Fibroblast of pulmonary artery (primary cell): ENCODE measurements at places on chromosomes 5 and 9.
A peak's percentile ranks its signal among the peaks of the same experiment; 100 is the strongest.

GRCh38 chr5:147554261-147554817, 44.5 kb upstream of the DPYSL3 start:
- DNase-seq = peak; percentile 90

DNA sequence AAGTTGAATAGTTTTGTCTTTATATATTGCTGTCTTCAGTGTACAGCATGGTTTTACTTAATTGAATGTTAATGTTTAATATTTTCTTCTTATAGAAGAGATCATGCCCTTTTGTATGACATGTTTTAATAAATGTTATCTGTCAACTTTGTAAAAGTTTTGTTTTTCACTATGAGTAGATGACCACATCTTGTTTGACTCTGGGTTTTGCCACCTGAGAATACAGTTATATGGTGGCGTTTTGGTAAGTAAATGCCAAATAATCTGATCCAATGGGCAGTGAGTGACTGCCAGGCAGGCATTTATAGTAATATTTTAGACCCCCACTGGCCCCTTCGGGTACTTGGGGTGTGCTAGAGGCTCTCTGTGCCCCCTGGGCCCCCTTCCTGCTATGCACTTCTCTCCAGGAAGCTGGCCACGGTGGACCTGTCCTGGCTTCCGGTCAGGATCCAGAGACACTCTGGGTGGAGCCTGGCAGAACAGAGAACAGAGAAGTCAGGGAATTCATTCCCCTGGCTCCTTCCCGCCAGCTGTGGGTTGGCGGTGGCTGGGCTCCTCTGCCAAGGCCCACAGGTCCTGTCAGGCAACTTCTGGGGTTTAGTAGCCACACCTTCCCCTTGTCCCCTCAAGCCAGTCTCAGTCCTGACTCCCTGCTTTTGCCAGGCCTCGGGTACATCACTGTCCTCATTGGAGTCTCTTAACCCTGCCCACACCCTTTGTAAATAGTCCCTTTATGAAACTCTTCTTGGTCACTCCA, 22.2 kb upstream of the ZBTB34 start:
- no peak for DNase-seq

DNA sequence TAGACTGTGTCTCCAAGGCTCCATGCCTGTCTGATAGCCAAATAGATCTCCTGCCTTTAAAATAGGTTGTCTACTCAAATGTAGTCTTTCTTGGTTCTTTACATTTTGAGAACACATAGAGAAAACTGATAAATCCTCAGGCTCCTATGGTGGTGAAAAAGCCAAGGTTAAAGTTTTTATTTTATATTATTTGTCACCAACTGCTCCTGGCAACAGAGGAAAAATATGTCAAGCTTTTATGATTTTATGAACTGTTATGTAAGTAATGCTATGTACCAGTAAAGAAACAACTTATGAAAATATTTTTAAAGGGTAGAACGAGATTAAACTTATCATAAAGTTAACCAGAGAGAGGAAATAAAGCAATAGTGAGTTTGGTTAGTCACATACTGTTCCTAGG, 222.8 kb downstream of the NR2F1-AS1 start:
- DNase-seq = peak; percentile 45

DNA sequence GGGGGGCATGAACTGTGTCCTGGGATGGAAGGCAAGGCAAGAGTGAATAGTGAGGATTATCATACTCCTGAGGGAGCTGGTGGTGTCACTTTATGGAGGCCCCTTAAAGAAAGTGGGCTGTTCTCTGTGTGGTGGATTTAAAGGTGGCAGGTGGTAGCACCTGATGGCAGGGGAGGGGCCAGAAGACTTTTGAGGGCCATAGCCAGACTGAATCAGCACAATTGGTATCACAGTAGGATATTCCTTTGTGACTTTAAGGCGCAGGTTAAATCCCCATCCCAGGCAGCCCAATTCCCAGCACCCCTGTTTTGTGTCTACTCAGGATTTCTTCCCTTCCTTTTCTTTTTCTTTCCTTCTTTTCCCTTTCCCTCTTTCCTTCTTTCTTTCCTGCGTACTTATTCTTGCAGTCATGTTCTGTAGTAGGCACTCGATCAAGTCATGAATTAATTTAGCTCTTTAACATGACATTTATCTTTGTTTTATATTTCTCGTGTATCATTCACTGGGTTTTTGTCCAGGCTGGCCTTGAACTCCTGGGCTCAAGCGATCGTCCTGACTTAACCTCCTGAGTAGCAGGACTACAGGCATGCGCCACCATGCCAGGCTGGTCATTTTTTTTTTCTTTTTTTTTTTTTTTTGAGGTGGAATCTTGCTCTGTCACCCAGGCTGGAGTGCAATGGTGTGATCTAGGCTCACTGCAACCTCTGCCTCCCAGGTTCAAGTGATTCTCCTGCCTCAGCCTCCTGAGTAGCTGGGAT, 11.0 kb upstream of the PCBD2 start:
- no peak for DNase-seq

- no peak for DNase-seq
Measured at GRCh38 chr9:93013856-93014582, 44.5 kb upstream of the SUSD3 start.

GRCh38 chr9:124442826-124443225, 7.4 kb upstream of the ADGRD2 start:
- no peak for DNase-seq

GRCh38 chr5:126745259-126745992, 31.5 kb upstream of the LMNB1 start:
- no peak for DNase-seq

- peak; percentile 73 for DNase-seq
Measured at GRCh38 chr5:98110282-98110691, 663.2 kb upstream of the RGMB start.

DNA sequence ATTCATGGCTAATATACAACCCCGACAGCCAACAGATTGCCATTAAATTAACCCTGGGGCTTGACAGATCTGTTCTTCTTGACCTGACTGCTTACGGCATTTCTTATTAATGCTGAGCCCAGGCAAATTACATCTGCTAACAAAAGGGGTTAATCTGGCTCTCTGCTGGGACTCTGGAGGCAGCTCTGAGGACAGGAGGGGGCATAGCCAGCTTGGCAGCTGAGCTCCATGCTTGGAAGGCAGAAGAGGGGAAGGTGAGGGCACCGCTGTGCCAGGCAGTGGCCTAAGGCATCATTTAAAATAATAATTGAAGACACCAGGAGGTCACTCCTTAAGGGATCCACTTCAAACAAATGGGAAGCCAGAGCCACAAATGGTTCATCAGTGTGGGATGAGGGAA, 126.0 kb upstream of the GPR151 start:
- no peak for DNase-seq

DNA sequence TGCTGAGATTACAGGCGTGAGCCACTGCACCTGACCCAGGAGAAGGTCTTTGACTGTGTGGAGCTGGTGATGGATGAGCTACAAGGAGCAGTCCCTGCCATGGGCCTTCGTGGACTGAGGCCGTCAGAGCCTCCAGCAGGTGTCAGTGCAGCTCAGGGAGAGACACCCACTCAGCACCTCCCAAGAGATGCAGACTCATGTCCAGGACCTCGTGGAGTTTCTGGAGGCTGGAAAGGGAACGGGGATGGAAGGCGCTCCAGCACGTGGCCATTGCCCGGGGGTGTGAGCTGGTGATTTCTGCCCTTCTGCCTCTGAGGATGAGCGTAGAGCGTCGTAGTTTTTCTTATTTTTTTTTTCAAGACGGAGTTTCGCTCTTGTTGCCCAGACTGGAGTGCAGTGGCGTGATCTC, 9.5 kb downstream of the TOR4A start:
- DNase-seq = peak; percentile 77

GRCh38 chr5:112921026-112921832, 798 bp downstream of the REEP5 start:
- DNase-seq = peak; percentile 72

GRCh38 chr9:133004091-133004998, 25.9 kb downstream of the GFI1B start:
- DNase-seq = no peak

DNA sequence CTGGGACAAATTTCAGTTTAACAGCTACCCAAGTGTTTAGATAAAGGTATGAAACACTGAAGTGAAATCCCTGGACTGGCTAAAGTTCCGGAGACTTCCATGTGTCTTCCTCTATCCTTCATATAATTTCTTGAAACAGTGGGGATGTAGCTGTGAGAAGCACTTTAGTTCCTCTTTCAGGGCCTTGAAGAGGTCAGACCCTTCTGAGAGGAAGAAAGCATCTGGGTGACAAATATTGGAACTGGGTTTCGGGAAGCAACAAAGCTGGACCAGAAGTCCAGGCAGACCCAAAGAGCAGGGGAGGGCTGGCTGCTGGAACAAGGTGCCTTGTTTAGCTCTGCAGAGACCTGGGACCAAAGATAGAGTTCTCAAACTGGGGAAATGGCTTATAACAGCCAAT, 75.4 kb upstream of the ZFAND5 start:
- no peak for DNase-seq

DNA sequence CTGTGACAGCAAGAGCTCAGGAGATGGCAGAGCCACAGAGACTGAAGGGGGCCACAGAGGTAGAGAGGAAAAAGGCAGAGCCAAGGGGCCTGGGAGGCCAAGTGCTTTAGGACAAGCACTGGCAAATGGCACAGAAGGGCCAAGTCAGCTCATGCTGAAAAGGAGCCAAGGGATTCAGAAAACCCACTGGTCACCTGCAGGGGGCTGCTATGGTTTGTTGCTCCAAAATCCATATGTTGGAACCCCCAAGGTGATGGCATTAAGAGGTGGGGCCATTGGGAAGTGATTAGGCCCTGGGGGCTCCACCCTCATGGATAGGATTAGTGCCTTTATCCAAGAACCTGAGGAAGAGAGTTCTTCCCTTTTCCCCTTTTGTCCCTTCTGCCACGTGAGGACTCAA, 165.4 kb downstream of the ARSB start:
- no peak for DNase-seq

DNA sequence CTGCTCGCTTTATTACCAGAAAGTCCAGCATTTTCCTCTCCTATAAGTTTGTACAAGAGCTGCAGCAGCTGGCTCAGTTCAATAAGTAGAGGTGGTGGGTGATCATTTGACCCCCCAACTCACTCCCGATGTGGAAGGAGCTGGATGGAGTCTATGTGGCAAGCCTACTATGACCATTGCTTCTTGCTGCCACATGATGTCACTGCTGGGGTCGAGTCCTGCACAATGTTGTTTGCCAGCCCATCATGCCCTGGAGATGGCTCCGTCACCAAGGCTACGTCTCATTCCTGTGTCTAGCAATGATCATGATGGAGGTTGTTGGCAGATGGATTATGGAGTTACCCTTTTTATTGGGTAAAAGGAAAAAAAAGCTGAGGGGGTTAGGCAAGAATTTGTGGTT, 266.3 kb downstream of the PSAT1 start:
- DNase-seq = no peak

GRCh38 chr5:5644249-5644648, 221.8 kb downstream of the ICE1 start:
- no peak for DNase-seq

DNA sequence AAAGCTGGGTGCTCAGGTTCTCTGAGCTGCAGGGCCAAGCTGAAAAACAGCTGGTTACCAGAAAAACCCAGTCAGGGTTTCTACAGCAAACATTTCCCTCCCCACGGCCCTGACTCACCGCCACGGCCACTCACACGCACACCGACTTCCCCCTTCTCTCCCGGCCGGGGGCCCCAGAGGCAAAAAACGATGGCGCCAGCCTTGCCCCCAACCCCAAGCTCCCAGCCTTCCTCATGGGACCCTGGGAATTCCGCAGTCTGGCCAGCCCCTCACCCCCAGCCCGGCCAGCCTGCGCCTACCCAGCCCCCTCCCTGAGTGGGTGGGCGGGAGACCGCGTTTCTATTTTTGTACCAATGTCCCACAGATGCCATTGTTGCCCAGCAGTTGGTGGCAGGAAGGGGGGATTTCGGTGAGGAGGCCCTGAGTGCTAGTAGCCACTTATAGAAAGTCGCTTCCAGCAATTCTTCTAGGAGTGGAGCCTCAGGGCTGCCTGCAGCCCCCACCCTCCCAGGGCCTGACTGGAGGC, 18.4 kb downstream of the ENG start:
- peak; percentile 76 for DNase-seq

- peak; percentile 100 for DNase-seq
Measured at GRCh38 chr5:93359296-93359959, 221.6 kb downstream of the NR2F1-AS1 start.

- no peak for DNase-seq
Measured at GRCh38 chr5:170693701-170694100, 89.8 kb upstream of the GABRP start.

DNA sequence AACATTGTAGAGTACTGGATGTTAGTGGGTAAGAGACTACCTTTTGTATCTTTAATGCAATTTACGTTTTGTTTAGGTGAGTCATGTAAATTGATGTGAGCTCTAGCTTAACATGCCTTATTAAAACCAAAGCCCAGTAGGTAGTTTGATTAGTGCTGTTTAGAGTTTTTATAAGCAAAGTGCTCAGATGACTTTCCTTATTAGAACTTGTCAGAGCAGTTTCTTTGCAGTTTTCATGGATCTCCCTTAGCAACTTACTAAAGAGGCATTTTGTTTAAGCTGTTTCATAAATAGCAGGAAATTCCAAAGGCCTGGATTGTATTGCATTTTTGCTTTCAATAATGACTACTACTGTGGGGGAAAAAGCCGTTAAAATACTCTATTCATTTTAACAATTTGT, 14.5 kb downstream of the ZSWIM6 start:
- peak; percentile 18 for DNase-seq

- DNase-seq = no peak
Measured at GRCh38 chr9:20361656-20362570, 260.4 kb downstream of the MLLT3 start.

DNA sequence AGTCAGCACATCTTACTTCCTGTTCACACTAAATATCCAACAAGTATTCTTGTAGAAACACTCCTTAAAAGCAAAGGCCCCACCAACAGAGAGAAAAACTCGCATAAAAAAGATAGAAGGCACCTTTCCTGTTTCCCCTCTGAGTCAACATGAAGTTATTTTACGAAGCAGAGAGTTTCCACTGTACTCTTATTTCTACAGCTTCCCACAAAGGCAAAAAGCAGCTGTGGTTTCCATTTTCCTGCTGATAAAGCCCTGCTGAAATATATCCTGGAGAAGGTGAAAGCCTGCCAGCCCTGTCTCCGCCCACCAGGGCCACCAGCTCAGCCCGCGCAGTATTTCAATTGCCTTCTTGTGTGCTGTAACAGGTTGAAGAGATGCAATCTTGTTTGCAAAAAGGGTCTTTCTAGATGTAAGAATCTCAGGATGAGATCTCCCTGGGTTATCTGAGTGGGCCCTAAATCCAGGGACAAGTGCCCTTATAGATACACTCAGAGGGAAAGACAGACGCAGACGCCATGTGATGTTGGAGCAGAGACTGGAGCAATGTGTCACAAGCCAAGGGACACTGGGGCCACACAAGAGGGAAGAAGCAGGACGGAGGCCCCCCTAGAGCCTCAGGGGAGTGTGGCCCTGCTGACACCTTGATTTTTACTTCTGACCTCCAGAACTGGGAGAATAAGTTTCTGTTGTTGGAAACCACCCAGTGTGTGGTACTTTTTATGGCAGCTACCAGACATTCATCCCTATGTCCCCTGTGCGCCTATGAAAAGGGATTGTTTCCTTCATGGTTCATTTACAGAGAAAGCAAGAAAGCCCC, 19.9 kb downstream of the SEMA4D start:
- DNase-seq = peak; percentile 80

DNA sequence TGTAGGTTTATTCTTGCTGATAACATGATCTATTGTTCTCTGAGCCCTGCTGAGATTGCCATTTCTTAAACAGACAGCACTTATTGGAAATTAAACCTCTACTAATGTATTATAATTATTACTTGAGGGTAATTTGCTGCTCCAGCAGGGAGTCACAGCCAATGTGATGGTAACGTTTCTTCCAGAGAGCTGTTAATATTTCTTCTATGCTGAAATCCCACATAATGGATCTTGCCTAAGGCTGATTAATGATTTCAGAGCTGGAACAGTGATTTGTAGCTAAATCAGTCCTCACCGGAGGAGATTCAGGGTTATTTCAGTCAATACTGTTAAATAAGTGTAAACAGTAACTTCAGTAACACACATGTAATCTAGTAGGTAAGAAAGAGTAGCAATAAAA, 170.1 kb downstream of the CDH12 start:
- no peak for DNase-seq
